ENCODE measurements at places on chromosomes 6 and 20.

- peak; percentile 64 for DNase-seq
Observed at GRCh38 chr20:39874049-39874893, 814.8 kb downstream of the MAFB start.

DNA sequence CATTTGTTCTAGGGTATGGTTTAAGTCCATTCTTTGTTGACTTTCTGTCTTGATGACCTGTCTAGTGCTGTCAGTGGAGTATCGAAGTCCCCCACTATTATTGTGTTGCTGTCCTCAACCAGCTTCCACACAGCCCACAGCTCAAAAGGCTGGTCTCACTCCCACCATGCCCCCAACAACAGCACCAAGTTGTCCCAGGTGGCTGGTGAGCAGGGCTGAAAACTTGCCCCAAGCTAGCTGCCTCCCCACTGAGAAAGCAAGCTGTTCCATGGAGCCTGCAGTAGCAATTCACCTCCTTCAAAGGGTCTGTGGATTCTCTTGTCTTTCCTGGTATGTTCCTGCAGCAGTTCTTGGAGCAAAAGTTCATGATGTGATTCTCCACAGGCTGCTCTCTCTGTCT lies 221.0 kb downstream of the SYNDIG1 start:
- no peak for DNase-seq

- no peak for DNase-seq
Observed at GRCh38 chr20:44580581-44581268, 1.7 kb upstream of the PKIG start.

GRCh38 chr6:130615816-130616215 lies 211.4 kb upstream of the SMLR1 start:
- DNase-seq, result no peak

- no peak for DNase-seq
Observed at GRCh38 chr6:2509711-2510110, 241.0 kb downstream of the MYLK4 start.

DNA sequence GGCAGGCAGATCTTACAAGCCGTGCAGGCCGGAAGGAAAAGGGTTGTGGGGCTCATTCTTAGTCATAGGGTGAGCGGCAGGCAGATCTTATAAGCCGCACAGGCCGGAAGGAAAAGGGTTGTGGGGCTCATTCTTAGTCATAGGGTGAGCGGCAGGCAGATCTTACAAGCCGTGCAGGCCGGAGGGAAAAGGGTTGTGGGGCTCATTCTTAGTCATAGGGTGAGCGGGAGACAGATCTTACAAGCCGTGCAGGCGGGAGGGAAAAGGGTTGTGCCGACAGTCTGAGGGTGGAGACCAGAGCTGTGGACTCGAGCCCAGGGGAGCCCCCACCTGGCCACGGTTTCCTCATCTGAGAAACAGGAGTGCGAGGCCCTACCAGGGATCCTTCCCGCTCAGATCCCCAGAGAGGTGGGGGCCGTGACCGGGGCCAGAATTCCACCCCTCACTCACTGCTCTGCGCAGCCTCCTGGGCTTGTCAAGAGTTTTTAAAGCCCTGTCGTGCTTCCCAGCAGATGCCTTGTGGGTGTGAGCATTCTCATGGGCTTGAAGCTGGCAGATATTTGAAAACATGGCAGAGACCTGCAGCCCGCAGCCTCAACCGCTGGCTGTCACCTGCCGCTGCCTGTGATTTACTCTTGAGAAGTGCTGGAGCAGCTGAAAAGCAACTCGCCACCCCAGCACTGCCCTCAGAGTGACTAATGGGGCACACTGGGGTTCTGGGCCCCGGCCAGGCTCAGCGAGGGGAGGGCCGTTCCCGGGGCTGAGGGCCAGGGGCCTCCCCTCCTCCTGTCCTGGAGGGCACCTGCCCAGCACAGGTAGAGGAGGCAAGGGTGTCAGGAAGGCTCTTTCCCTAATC lies 31.9 kb downstream of the NTSR1 start:
- DNase-seq, result no peak

DNA sequence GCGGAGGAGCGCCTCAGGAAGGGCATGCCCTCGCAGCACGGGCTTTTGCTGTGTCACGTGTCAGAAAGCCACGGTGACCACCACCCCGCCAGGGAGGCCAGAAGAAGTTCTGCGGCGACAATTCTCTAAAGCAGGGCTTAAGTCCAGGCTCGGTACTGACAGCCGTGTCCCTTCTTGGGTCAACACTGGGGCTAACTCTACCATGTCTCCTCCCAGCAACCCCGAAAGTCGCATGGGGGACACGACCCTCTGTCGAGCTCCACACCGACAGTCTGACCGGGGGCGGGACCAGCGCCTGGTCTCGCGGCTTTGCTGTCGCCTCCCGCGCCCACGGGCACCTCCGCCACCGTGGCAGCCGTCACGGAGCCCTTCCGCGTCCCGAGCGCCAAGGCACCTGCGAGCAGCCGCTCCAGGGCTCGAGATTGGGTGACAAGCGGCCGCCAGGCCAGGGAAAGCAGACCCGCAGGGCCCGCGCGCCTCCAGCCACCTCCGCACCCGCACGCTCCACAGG lies 534 bp downstream of the NANP start:
- no peak for DNase-seq

DNA sequence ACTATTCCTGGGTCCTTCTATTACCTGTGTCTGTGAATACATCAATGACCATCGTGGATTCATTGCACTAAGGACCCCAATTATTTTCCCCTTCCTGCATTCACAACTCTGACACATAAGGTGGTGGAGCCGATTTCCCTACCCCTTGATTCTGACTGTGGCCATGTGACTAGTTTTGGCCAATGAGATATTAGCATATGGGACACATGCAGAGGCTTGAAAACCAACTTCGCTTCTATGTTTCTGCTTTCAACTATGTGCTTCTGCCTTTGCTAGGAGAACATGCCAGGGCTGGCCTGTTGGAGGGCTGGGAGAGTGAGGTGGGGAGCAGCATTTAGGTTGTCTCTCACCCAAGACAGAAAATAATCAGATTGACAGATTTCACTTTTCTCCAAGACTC lies 483.1 kb upstream of the JAG1 start:
- no peak for DNase-seq

DNA sequence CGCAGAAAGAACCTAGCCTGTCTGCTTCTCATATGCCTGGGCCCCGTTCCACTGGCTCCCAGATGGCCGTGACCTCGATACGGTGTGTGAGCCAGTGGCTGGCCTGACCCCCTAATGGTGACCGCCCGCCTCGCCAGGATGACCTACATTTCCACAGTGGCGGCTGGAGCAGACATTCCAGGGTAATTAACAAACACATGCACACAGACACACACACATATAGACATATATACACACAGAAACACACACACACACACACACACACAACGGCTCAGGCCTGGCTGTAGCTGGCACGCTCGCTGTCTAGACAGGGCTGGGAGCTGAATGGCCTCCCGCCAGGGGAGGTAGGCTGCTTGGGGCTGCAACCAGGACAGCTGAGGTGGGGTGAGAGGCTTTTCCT lies 227.1 kb downstream of the ANKRD60 start:
- no peak for DNase-seq

DNA sequence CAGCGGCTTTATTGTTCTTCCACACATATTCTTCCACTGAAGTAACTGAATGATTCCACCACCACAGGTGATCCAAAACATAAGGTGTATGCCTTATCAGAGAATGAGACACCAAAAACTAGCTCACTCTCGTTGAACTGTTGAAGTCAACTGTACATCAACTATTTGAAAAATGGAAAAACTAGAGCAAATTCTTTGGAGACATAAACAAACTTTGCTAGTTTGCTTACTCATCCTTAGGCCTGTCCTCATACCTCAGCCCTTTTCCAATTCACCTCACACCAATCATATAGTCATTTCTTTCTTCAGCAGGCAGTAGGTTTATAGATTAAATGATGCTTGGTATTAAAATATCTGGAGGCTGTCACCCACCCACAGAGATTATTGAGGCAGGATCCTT lies 77.1 kb upstream of the RNF217 start:
- no peak for DNase-seq

GRCh38 chr20:20364593-20365479 lies 3.1 kb upstream of the INSM1 start:
- no peak for DNase-seq

DNA sequence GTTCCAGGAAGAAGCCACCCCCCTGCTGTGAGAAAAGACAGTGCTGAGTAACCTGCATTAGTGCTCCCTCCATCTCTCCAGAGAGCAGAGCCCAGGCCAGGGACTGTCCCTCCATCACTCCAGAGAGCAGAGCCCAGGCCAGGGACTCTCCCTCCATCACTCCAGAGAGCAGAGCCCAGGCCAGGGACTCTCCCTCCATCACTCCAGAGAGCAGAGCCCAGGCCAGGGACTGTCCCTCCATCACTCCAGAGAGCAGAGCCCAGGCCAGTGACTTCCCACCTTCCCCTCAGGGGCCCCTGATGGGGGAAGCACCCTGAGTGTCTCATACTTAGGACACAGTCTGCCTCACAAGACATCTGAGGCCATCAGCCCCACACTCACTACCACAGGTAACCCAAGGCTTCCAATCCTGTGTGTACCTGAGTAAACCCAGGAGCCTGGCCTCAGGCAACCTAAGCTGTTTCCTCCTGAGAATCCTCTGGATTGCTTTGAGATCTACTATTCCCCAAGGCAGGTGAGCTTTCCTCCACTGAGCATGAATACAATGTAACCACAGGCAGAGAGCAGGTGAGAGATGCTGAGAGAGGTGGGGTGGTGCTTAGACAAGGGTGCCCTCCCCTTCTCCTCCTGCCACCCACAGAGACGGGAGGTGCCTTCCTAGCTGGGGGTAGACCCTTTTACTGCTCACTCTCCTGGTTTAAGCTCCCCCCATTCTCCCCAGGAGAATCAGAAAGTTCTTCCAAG lies 4.9 kb downstream of the TBXT start:
- no peak for DNase-seq

DNA sequence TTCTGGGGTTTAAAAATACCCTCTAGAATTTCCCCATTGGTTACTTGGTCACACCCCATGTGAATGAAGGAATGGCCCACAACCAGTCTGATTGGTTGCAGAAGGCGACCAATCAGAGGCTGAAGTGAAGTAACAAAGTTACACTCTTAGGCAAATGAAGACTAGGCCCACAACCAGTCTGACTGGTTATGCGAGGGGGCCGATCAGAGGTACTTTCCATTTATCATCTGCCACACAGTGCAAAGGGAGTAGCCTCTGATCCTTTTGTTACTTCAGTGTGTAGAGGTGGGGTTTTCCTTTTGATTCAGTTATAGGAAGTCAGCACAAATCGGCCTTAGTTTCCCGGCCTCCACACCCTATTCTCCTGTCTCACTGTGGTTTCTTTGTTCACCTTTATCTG lies 61.2 kb upstream of the SGK1 start:
- no peak for DNase-seq

DNA sequence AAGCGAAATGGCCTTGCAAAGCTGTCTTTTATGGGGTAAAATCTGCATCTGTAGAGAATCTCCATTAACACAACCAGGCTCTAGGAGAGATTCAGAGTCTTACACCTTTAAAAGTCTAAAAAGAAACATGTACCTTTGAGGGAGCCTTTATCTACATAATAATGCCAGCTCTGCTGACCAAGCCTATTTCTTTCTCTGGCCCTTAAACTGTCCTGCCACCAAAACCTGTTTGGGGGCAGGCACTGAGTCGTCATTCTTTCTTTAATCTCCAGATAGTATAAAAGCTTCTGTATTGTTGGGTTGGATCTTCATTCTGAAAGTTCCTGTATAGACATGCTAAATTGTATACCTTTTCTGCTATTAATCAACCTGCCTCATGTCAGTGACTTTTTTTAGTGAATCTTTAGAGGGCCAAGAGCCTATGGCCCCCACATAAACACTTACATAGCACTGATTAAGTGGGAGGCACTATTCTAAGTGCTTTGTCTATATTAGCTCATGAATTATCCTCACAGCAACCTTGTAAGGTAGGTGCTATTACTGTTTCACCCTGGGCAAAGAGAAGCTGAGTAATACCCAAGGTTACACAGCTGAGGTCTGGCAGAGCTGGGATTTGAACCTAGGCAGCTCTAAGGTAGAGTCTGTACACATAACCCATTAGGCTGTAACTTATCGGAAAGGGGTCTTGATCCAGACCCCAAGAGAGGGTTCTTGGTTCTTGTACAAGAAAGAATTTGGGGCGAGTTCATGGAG lies 232.3 kb upstream of the DTNBP1 start:
- no peak for DNase-seq

- DNase-seq, result no peak
Observed at GRCh38 chr6:44660561-44661220, 273.2 kb downstream of the CDC5L start.

GRCh38 chr6:38549795-38550194 lies 89.9 kb downstream of the BTBD9 start:
- no peak for DNase-seq

GRCh38 chr6:167647306-167647705 lies 179.4 kb upstream of the AFDN start:
- no peak for DNase-seq

DNA sequence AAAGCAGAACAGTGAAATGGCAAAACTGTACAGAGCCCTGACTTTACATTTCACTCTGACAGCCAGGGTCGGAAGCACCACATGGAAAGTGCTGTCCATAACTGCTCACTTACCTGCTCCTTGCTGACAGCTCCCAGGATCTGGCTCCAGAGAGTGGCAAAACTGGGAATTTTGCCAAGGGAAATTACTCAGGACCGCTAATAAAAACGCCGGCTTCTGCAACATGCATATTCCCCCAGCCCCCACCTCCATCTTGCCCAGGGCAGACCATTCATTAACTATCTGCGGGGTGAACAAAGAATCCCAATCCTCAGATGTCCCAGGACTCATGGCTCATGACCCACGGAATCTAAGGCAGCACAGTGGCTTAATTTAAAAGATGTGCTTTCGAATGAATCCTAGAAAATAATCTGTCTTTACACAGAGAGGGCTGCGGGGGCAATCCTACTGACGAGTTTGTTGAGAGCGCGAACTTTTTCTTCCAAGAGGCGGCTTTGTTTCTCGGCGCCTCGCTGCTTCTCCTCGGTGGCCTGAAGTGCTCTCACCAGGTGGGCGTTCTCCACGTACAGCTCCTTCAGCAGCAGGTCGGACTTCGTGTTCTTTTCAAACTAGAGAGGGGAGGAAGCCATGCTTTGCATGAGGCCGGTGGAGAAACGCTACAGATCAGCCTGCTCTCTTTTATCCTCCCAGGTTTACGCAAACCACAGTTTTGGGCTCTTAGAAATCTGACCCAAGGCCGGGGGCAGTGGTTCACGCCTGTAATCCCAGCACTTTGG lies 45.8 kb downstream of the GINS1 start:
- no peak for DNase-seq

DNA sequence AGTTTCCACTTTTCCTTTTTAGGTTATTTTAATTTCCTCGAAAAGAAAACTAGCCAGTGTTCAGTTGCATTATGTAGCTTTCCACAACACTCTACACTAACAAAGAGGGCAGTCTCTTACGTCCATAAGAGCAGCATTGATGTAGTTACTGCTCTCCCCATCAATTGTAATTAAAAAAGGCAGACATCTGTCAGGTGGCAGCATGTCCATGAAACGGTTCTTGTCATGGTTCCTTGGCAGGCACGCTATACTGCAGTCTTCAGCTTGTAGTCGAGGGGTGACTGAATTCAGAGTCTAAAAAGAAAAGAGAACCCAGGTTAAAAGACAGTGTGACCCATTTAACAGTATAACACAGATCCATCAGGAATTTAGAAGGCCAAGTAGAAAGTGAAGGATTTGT lies 80.1 kb upstream of the THEMIS start:
- no peak for DNase-seq

All from neural crest cell (in vitro differentiated cells).